Fibroblast of pulmonary artery (primary cell): ENCODE measurements at places on chromosomes 11 and 22.
A peak's percentile ranks its signal among the peaks of the same experiment; 100 is the strongest.

- DNase-seq = no peak
Observed at GRCh38 chr11:64241491-64242374, 838 bp downstream of the FKBP2 start.

- DNase-seq = no peak
Observed at GRCh38 chr22:47686594-47687345, 924.3 kb downstream of the TBC1D22A start.

DNA sequence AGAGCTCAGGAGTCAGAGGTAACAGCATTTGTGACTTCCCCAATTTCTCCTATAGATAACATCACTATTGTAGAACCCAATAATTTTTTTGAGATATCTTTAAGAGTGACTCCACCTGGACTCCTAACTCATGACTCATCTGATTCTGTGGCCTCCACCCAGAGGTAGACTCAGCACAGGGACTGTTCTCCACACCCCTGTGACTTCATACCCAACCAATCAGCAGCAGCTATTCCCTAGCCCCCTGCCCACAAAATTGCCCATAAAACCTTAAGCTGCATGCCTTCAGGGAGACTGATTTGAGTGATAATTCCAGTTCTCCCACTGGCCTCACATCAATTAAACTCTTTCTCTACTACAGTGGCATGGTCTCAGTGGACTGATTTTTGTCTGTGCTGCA is 475.4 kb upstream of the FAT3 start:
- DNase-seq = no peak

DNA sequence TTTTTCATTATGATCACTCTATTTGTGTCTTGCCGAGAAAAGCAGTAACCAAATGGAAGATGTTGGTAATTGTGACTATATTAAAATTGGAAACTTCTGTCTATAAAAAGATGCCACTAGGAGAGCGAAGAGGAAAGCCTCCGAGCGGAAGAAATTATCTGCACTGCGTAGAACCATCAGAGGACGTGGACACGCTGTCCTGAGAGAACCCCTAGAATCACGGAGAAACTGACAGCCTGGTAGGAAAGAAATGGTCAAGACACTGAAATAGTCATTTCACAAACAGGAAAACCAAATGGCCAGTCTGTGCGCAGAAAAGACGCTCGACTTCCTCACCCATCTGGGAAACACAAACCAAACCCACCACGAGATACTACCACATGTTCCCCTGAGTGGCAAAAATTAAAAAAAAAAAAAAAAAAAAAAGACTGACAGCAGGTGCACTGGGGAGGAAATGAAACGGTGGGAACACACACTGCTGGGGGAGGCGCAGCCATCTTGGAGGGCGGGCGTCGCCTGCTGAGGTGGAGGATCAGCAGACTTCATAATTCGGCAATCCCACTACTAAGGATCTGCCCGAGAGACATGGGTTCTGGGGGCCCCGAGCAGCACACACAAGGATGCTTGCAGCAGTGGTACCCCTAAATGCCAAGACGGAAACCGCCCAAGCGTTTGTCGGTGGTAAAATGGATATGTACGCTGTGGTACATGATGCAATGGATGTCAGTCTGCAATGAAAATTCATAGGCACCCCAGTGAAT is 21.3 kb downstream of the IFITM10 start:
- no peak for DNase-seq

GRCh38 chr22:28923826-28924732 is 40.7 kb downstream of the ZNRF3 start:
- DNase-seq = no peak

GRCh38 chr11:10564696-10565318 is 3.7 kb downstream of the LYVE1 start:
- peak; percentile 53 for DNase-seq

GRCh38 chr11:96299155-96299888 is 43.7 kb downstream of the MAML2 start:
- no peak for DNase-seq

GRCh38 chr11:115444542-115444941 is 59.7 kb downstream of the CADM1 start:
- DNase-seq = no peak

- no peak for DNase-seq
Observed at GRCh38 chr11:87212891-87213290, 175.2 kb downstream of the TMEM135 start.

DNA sequence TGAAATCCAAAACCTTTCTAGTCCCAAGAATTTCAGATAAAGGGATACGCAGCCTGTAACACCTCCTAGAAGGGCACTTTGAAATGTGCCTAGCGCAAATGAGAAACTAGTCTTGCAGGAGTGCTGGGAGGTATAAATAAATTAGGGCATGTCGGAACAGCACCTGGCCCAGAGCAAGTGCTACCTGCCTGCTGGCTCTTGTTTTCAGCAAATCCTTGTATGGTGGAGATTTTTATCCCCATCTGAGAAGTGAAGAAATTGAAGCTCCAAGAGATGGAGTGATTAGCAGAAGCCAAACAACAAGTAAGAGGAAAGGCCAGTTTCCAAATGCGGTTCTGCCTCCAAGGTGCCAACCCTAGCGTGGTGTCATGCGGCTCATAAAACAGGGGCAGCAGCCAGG is 36.7 kb upstream of the TFIP11 start:
- no peak for DNase-seq
